ENCODE measurements at places on chromosomes 12 and 14. TPM values are rescaled to one million over a fixed set of nuclear protein-coding genes. Genes with fewer than 3 reads are reported as not detected.

- no peak overlapping the region for H3K27ac ChIP-seq
- no peak for DNase-seq
- H3K4me3 ChIP-seq = no peak overlapping the region
- H3K27me3 ChIP-seq = no peaks in the 10 kb centered on the region
- no peaks in the 10 kb centered on the region for H3K36me3 ChIP-seq
These were observed 81.0 kb downstream of the PTPRR start for GRCh38 chr12:70839544-70839943.

DNA sequence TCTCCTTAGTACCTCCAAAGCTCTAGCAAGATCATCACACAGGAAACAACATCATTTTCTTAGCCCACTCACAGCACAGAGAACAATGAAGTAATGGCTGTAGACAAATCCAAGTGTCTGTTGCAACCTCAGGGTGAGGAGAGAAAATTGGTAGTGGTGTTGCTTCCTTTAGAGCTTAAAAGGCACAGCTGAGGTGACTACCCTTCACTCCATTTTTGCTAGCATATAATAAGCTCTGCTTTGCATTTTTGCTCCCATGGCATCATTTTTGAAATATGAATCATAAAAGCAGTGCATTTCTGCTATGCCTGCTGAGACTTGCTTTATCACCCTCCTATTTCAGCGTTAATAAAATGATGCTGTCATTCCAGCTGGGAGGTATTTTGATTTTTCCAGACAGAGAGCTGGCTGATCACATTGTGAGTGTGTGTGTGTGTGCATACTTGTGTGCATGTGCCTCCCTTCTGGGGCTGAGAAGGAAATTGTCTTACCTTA lies 18.5 kb upstream of the PCNX1 start:
- H3K36me3 ChIP-seq = no peaks in the 10 kb centered on the region
- H3K4me3 ChIP-seq = no peak overlapping the region
- DNase-seq = no peak
- no peaks in the 10 kb centered on the region for H3K4me1 ChIP-seq
- no peaks in the 10 kb centered on the region for H3K27me3 ChIP-seq

The KCNH3 gene
- 0.08 TPM for total RNA-seq

DNA sequence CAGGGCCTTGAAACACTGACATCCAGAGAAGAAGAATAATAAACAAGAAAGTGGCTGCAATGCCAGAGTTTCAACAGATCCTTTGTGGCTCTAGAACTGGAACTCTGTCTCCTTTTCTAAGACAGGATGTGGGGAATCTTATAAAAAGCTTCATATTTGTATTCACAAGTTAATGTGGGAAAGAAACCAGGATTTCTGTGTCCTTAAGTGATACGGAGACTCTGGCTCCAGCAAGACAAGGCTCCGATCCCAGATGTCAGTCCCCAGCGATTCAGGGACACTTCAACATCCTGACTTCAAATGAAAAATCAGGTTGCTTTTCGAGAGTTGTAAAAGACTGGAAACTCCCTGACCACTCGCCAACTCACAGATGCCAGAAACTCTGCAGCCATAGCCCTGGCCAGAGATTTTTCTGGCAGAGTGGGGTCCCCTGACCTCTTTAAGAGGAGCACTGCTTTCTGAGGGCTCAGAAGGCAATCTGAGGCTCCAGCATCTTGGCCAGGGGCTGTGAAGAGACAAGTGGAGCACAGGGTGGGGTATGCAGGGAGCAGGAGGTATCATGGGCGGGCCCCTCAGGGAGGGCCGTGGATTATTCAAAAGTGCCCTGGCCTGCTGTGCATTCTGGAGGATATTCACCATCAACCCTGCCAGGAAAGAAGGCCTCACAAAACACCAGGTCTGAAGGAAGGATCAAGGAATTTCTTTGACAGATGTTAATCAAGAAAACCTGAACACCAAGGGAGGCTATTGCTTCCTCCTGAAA lies 53.3 kb downstream of the TMX1 start:
- no peaks in the 10 kb centered on the region for H3K36me3 ChIP-seq
- H3K4me1 ChIP-seq = peaks cover 28% of the 10 kb centered on the region
- H3K27ac ChIP-seq = peak overlapping the region; percentile 74
- no peak overlapping the region for H3K4me3 ChIP-seq

GRCh38 chr12:6613776-6614512 lies 6.8 kb upstream of the CHD4 start:
- DNase-seq = peak; percentile 88
- H3K27me3 ChIP-seq = no peaks in the 10 kb centered on the region
- no peak overlapping the region for H3K4me3 ChIP-seq
- H3K27ac ChIP-seq = peak overlapping the region; percentile 25
- H3K36me3 ChIP-seq = no peaks in the 10 kb centered on the region

DNA sequence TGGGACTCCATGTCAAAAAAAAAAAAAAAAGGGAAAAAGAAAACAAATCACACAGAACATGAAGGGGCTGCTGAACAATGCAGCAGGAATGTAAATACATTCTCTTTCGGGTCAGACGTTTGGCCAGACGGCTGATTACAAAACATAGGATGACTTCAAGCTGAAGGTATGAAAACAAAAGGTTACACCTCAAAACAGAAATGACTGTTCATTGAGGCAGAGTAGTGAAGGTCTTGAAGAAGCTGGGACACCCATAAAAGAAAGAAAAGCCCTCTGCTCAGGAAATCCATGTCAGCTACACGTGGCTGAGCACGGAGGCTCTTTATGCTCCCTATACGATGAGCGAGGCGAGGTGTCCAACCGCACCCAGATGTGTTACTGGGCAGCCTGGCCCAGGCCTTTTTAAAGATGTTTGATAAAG lies 37.7 kb downstream of the FGD4 start:
- DNase-seq = peak; percentile 77
- H3K36me3 ChIP-seq = no peaks in the 10 kb centered on the region
- no peaks in the 10 kb centered on the region for H3K27me3 ChIP-seq
- H3K27ac ChIP-seq = peak overlapping the region; percentile 82
- H3K4me3 ChIP-seq = no peak overlapping the region

GRCh38 chr14:61296719-61297502 lies 15.8 kb upstream of the TMEM30B start:
- H3K27me3 ChIP-seq = no peaks in the 10 kb centered on the region
- H3K4me1 ChIP-seq = no peaks in the 10 kb centered on the region
- no peak overlapping the region for H3K4me3 ChIP-seq
- H3K36me3 ChIP-seq = no peaks in the 10 kb centered on the region
- H3K27ac ChIP-seq = no peak overlapping the region
- no peak for DNase-seq

All from SJSA1 (cell line).